ENCODE measurements at places on chromosomes 5 and 9. TPM values are rescaled to one million over a fixed set of nuclear protein-coding genes. Genes with fewer than 3 reads are reported as not detected.

FYB1 gene
- 1.6 TPM for total RNA-seq

OR13C9 gene
- not detected for total RNA-seq

- DNase-seq, result peak; percentile 36
Measured at GRCh38 chr5:398475-399295, 44.3 kb upstream of the EXOC3 start.

DNA sequence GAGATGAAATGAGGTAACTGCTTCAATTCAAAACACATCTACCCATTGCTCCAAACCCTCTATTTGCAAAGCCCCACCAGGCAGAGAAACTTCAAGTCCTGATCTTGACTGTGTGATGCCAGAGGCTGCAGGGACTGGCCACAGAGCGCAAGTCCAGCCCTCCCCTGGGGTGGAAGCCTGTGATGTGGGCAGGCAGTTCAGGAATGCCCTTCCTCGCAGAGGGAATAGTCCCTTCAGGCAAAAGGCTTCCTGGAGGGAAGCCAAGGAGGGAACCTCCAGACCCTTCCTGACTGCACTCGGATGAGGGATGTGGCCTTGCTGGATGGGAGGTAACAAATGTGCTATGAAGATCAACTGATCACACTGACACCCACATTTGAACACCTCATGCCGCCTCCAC is 131.2 kb downstream of the SLIT3 start:
- no peak for DNase-seq
